ENCODE measurements at places on chromosomes 3 and 15.

- no peak for DNase-seq
Measured at GRCh38 chr3:24937228-24937627, 442.6 kb upstream of the THRB start.

DNA sequence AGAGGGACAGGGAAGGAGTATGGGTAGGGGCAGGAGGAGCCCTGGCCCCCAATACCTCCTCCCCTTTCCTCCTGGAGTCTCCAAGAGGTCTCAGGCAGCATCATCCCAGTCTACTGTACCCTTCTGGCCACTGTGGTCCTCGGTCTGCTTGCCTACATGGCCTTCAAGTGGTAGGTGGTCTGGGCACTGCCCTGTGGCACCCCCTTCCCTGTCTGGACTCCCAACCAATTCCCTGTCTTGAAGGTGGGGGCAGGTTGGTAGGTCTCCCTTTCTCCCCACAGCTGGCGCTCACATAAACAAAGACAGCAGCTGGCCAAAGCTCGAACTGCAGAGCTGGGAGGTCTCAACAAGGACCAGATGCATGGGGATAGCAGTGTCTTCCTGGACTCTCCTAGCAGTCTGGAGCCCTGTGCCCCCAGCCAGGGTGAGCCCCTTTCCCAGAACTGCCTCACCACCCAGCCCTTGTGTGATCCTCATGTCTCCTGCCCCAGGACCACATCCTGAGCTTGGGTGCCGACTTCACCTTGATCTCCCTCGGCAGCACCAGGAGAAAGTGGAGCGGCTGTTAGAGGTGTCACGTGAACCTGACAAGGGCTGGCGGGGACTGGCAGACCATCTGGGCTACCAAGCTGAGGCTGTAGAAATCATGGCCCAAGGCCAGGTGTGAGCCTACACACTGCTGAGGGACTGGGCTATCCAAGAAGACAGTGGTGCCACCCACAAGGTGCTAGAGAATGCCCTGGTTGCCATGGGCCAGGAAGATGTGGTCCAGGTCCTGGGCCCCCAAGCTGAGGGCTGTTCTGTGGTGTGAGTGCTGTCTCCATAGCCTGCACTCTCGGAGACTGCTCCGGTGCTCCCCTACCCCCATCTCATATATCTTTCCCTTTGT, 33.1 kb downstream of the NBEAL2 start:
- DNase-seq: no peak

- no peak for DNase-seq
Measured at GRCh38 chr3:24184528-24185176, 239.6 kb downstream of the NR1D2 start.

DNA sequence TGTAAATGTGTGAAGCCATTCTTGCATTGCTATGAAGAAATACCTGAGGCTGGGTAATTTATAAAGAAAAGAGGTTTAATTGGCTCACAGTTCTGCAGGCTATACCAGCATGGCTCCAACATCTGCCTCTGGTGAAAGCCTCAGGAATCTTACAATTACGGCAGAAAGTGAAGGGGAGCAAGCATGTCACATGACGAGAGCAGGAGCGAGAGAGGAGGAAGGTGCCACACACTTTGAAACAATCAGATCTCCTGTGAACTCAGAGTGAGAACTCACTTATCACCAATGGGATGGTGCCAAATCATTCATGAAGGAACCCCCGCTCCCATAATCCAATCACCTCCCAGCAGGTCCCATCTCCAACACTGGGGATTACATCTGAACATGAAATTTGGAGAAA, 213.6 kb upstream of the TSC22D2 start:
- no peak for DNase-seq

DNA sequence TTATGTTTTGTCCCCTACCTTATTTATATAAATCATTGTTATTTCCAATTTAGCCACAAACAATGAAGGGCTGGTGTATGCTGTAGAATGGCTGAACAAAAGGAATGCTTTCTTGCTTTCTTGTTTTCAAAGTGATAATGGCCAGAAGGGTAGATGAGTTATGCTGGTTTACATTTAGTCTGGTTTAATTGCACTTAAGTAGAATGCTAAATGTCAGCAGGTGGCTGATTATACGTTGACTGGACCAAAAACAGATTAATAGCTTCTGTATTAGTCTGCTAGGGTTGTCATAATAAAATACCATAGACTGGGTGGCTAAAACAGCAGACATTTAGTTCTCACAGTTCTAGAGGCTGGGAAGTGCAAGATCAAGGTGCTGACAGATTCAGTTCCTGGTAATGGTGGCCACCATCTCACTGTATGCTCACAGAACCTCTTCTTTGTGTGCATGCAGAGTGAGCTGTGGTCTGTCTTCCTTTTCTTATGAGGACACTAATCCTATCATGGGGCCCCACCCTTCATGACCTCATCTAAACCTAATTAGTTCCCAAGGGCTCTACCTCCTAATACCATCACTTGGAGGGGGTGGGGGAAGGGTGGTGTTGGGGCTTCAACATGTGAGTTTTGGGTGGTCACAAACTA, 17.1 kb upstream of the XIRP1 start:
- DNase-seq: no peak

DNA sequence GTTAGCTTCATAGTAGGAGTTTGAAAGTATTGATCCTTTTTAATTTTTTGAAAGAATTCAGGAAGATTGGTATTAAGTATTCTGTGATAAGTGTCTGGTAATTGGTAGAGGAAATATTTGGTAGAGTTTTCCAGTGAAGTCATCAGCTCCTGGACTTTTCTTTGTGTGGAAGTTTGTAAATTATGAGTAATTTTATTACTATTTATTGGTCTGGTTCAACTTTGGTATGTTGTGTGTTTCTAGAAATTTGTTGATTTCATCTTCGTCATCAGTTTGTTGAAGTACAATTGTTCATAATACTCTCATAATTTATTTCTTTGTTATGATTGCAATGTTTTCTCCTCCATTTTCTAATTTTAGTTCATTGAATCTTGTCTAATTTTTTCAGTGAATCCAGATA, 832.0 kb downstream of the OTOL1 start:
- DNase-seq: no peak

DNA sequence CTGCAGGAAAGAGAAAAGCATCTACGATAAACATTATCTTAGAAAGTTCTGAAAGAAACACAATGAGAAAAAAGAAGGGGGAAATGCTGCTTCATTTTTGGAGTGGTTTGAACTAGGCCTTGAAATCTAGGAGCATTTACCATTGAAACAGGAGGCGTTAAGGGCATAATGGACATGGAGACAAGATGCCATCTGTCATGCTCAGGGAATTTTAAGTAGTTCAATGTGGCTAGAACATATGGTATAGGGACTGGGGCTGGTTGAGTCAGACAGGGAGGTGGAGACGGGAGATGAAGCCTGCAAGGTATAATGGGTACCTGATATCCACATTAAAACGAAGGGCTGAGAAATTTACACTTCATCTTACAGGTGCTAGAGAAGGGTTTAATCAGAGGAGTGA, 10.4 kb upstream of the PLAAT1 start:
- DNase-seq: no peak

- DNase-seq: no peak
Measured at GRCh38 chr3:190119461-190120268, 1.0 kb downstream of the P3H2 start.

DNA sequence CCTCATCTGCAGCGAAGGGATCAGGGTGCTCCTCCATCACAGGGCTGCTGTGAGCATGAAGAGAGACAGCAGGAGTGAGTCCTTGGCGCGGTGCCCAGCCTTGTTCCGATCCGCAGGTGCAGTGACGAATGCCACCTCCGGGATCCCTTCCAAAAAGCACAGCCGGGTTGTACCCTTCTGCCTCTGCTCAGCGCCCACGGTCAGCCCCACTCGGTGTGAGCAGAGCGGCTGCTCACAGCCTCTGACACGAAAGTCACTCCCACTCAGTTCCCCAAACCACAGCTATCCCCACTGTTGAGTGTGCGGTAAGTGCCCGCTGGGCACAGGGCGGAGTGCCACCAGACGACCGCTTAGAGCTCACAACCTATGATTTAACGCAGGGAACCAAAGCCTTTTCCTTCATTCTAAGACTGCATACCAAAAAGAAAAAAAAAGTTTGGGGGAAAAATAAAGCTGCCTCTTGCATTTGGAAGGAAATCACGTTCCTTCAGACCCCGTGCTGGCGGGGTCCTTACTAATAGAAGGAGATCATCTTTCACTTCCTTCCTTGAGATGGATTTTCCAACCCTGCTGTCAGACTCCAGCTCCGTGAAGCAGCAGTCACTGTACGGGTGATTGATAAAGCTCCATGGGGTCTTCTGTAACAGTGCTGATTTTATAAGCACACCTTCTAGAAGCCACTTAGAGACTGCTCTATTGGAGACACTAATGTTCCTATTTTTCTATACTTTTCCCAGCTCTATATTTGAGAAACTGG, 34.7 kb upstream of the TUBGCP5 start:
- DNase-seq: no peak

DNA sequence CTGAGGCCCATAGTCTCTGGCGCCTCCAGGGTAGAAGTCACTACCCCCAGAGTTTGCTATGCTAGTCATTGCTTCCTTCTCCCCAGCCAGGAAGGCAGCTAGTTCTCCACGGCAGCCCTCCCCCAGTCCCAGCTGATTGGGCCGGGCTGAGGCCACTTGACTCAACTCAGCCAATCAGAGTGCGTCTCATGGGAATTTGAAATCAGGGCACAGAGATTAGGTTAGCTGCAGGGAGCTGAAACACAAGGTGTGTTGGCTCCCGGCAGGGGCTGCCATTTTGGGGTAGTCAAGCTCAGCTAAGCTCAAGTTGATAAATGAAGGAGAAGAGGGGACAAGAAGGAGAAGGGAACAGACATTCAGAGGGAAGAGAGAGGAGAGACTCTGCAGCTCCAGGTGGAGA, 32.8 kb downstream of the LINGO1 start:
- no peak for DNase-seq

DNA sequence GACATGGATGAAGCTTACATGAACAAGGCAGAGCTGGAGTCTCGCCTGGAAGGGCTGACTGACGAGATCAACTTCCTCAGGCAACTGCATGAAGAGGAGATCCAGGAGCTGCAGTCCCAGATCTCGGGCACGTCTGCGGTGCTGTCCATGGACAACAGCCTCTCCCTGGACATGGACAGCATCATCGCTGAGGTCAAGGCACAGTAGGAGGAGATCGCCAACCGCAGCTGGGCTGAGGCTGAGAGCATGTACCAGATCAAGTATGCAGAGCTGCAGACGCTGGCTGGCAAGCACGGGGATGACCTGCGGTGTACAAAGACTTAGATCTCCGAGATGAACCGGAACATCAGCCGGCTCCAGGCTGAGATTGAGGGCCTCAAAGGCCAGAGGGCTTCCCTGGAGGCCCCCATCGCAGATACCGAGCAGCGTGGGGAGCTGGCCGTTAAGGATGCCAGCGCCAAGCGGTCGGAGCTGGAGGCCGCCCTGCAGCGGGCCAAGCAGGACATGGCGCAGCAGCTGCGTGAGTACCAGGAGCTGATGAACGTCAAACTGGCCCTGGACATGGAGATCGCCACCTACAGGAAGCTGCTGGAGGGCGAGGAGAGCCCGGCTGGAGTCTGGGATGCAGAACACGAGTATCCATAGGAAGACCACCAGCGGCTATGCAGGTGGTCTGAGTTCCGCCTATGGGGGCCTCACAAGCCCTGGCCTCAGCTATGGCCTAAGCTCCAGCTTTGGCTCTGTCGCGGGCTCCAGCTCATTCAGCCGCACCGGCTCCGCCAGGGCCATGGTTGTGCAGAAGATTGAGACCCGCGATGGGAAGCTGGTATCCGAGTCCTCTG, 77.6 kb downstream of the CLDN11 start:
- no peak for DNase-seq

DNA sequence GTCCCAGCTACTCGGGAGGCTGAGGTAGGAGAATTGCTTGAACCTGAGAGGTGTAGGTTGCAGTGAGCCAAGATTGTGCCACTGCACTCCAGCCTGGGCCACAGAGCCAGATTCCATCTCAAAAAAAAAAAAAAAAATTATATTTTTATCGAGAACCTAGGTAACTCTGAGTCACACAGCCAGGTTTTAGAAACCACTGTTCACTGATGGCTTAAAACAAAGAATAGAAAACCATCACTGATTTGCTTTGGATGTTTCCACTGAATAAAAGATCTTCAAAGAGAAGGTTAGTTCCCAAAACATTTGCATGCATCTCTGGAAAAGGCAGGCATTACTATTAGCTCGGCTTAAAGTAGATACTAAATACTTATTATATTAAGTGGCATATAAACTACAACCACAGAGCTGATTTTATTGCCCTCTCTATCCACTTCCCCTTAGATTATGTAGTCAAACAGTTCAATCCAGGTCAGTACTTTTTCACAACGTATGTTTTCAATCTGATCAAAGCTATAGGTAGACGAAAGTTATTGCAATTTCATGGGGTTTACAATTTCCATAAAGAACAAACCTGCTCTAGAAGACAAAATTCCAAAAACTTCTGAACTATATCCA, 1.4 kb downstream of the B4GALT4 start:
- DNase-seq: no peak

All from stimulated activated CD4-positive, alpha-beta T cell treated with anti-CD3 and anti-CD28 coated beads, Interleukin-1b, Interleukin-23, amount 100 ng/mL, for 1 hour (primary cell).